A549 treated with CORT108297 at 1 μM for 4 hours (cell line): ENCODE measurements at places on chromosomes 12 and 14. TPM values are rescaled to one million over a fixed set of nuclear protein-coding genes. Genes with fewer than 3 reads are reported as not detected.

Gene STYK1
- 0.14 to 0.43 TPM (median 0.23 TPM) in 5 replicates for total RNA-seq

Gene DPY19L2
- total RNA-seq = 1.8 to 2.2 TPM (median 2.1 TPM) in 5 replicates

Gene GALNT9
- 4.4 to 8.4 TPM (median 7.5 TPM) in 5 replicates for total RNA-seq

Gene TCL1B
- not detected in 5 replicates for total RNA-seq

Gene OR11H6
- total RNA-seq = not detected in 5 replicates

Gene CPNE6
- total RNA-seq = 0.05 TPM in 1 of 5 replicates, not detected in the others

Gene KRT79
- total RNA-seq = 0.05 to 0.14 TPM (median 0.09 TPM) in 4 of 5 replicates, not detected in the other

Gene AKAP6
- 0.42 to 0.76 TPM (median 0.51 TPM) in 5 replicates for total RNA-seq

Gene GRIN2B
- total RNA-seq = 3.7 to 5.6 TPM (median 4.7 TPM) in 5 replicates

Gene NGB
- not detected in 5 replicates for total RNA-seq

Gene PRKD1
- 2.4 to 2.9 TPM (median 2.4 TPM) in 5 replicates for total RNA-seq

Gene PPM1H
- total RNA-seq = 6.3 to 8.1 TPM (median 7.0 TPM) in 5 replicates

Gene SCN8A
- 1.3 to 2.1 TPM (median 1.6 TPM) in 5 replicates for total RNA-seq

Gene DIP2B
- 14.5 to 17.7 TPM (median 16.7 TPM) in 5 replicates for total RNA-seq

Gene ZBTB39
- 4.0 to 6.0 TPM (median 5.1 TPM) in 5 replicates for total RNA-seq

Gene TOMM20L
- total RNA-seq = not detected in 5 replicates

Gene CATSPERB
- not detected in 5 replicates for total RNA-seq
